A549 treated with RU486 at 1 μM for 4 hours (cell line): ENCODE measurements at places on chromosomes 12 and 14. TPM values are rescaled to one million over a fixed set of nuclear protein-coding genes. Genes with fewer than 3 reads are reported as not detected.

Gene SPSB2
- total RNA-seq = 15.4 to 25.5 TPM (median 22.8 TPM) in 5 replicates

Gene PPP1R13B
- 3.6 to 5.3 TPM (median 4.3 TPM) in 5 replicates for total RNA-seq

Gene NUP37
- 60.9 to 77.8 TPM (median 67.1 TPM) in 5 replicates for total RNA-seq

Gene SYCP3
- 0.13 TPM in 1 of 5 replicates, not detected in the others for total RNA-seq

Gene CMKLR1
- total RNA-seq = not detected in 5 replicates

Gene RNASE7
- not detected in 5 replicates for total RNA-seq

Gene MYO1H
- not detected in 5 replicates for total RNA-seq

Gene PLEKHH1
- total RNA-seq = 2.8 to 3.6 TPM (median 3.3 TPM) in 5 replicates

Gene DBX2
- total RNA-seq = not detected in 5 replicates
